Chondrocyte (in vitro differentiated cells): ENCODE measurements at places on chromosomes 12 and 14. TPM values are rescaled to one million over a fixed set of nuclear protein-coding genes. Genes with fewer than 3 reads are reported as not detected.

GRCh38 chr14:72714094-72714493, 179.8 kb downstream of the DPF3 start:
- DNase-seq = no peak

- no peak for DNase-seq
These were observed 11.7 kb downstream of the TULP3 start for GRCh38 chr12:2902272-2902880.

Gene KLRG1
- total RNA-seq = 0.17 to 1.5 TPM (median 0.49 TPM) in 3 replicates

Gene INSM2
- not detected in 3 replicates for total RNA-seq

DNA sequence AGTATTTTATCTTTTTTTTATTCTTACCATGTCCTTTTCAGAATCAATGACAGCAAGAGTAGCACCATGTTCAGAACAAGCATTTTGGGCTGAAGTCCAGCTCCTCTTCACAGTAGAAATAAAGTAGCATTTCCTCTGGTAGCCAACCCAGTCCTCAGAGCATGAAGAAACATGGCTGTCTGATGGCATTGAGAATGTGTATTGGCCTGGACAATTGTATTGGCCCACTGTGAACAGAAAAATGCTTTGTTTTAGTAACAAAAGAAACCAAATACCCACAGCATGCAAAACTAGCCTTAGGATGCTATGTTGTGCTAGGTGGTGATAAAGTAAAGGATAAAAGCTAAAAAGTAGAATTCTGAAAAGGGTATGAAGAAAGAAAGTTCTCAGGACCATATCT, 5.7 kb downstream of the CD69 start:
- no peak for DNase-seq

GRCh38 chr12:29711381-29711780, 72.4 kb downstream of the TMTC1 start:
- DNase-seq = no peak

DNA sequence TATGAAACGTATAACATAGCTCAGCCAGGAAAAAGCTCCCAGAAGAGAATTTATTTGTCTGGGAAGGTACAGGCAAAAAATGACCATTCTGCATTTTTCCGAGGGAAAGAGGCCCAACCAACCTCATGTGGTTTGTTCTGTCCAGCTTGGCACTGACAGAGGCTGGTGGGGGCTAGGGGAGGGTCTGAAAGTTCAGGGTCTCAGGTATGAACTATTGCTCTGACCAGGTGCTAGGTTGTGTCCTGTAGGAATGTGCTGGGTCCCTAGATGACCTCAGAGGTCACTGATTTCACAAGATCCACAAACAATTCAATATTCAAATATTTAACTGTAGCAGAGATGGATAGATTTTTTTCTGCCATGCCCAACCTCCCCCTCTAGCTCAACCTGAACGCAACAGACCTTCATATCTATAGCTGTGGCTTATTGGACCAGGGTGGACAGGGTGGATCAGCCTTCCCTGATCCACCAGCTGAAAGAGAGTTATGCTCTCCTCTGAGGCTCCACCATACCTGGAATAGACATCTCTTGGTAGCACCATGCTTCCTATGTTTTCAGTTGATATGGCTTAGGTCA, 32.9 kb upstream of the IFT81 start:
- no peak for DNase-seq

Gene PRPH
- total RNA-seq = not detected in 3 replicates

DNA sequence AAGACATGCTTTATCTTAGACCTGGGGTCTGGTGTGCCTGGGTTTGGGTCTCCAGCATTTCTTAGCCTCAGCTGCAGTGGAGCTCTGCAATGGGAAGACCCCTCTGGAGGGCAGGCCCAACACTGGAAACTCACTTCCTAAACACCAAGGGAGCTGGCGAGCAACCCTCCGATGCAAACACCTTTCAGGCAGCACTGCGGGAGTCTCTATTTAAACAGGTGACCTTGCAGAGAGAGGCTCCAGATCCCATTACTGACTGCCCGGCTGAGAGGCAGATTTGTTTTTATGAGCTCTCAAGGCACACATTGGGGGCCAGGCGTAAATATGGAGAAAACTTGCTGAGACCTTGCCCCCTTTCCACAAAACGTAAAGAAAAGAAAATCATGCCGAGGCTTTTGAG, 195.5 kb downstream of the PAX9 start:
- no peak for DNase-seq

DNA sequence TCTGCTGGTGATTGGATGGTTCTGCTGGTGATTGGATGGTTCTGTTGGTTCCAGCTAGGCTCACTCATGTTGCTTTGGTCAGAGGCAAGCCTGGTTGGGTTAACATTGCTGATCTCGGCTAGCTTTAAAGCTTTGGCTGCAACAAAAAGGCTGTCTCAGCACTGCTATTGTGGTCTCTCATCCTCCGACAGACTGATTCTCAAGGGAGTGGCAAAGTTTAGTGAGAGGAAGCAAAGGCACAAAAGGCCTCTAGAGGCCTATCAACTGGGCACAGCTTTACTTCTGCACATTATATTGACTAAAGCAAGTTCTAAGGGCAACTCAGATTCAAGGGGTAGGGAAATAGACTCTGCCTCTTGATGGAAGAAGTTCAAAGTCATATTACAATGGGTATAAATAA, 84.7 kb upstream of the LGR5 start:
- DNase-seq = no peak

Gene KRT6C
- not detected in 3 replicates for total RNA-seq

GRCh38 chr14:31893221-31893757, 183.8 kb upstream of the ARHGAP5 start:
- no peak for DNase-seq

GRCh38 chr12:13275241-13276085, 78.9 kb downstream of the EMP1 start:
- no peak for DNase-seq

Gene KRT2
- not detected in 3 replicates for total RNA-seq

DNA sequence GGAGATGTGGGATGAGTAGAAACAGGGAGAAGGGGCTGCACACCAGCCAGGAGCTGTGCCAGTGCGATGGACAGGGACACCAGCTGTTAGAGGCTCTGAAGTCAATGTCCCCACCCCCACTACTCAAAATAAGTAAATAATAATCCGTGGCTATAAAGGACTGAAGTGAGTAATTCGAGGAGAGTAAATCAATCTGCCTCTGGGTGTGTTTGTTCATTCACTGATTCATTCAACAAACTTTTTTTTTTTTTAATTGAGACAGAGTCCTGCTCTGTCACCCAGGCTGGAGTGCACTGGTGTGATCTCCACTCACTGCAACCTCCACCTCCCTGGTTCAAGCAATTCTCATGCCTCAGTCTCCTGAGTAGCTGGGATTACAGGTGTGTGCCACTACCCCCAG, 363.6 kb downstream of the TMEM132D start:
- DNase-seq = no peak

DNA sequence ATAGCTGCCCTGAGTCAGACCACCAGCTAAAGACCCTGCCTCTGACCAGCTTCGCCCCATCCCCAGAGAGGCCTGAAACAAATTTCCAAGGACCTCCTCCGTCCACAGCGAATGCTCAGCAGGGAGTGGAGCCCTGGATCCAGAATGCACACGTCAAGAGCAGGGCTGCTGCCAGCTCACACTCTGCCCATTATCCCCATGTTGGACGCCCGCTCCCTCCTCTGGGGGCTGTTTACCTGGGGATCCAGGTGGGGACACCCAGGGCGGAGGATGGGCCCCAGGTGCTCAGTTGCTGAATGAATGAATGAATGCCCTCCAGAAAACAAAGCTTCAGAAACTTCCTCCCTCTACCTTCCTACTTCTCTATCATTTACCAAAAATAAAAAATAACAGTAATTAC, 18.1 kb downstream of the BCL11B start:
- DNase-seq = no peak

Gene PRR4
- total RNA-seq = 2.3 to 3.9 TPM (median 3.6 TPM) in 3 replicates

Gene KRT3
- total RNA-seq = not detected in 3 replicates

DNA sequence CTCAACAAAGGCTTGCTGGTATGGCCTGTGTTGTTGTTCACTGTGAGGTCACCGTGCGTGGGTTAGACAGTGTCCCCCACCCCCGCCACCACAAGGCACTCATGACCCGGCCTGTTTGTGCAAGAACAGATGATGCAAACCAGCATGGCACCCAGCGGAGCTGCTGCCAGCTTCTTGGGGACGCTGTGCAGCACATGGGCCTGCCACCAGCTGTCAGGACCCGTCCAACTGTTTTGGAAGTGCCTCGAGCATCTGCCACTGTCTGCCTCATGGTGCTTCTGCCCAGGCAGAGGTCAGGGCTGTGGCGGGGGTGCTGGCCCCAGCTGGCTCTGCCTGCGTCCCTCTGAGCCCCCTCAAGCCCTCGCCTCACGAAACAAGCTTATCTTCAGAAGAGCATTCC, 1.5 kb downstream of the ASB2 start:
- no peak for DNase-seq

DNA sequence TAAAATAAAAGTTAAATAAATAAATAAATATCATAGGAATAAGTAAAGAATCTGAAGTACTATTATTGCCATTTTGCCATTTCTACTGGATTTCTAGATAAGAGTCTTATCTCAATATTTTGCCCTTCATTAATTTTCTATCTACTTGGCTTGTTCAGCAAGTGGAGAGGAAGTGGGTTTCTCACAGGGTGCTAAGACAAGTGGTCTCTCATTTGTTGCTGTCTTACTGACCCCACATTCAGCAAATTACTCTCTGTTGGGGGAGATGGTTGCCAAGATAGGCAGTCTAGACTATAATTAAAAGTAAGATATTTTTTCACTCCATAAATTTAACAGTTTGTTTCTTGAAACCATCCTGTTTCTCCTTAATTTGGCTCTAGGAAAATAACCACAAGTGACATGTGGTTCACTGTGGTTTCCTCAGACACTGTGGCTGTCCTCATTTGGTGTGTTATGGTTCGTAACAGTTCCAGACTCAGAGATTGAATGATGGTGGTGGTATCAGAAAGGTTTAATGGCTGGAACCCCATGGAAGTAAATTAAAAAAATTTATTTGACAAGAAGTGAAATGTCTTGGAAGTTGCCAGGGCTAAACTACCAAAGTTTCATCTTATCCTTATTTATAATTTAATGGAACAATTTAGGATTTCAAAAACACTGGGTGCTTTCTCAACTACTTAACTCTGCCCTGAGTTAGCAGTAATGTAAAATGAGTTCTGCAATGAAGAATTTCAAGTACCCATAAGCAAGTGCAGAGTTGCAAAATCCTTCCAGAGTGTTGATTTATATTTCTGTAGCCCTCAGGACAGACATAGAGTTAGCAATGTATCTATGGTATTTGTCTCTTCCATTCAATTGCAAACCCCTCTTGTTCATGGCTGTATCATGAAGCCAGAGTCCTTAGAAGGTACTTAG, 214.8 kb downstream of the MSRB3 start:
- no peak for DNase-seq

GRCh38 chr12:56863789-56864188, 70.4 kb downstream of the SDR9C7 start:
- DNase-seq = no peak

- DNase-seq = no peak
These were observed 271.6 kb downstream of the NPAS3 start for GRCh38 chr14:33210311-33210710.
